ENCODE measurements at places on chromosomes 1 and 21. TPM values are rescaled to one million over a fixed set of nuclear protein-coding genes. Genes with fewer than 3 reads are reported as not detected.

- no peaks in the 10 kb centered on the region for H3K36me3 ChIP-seq
- peaks cover 26% of the 10 kb centered on the region for H3K27me3 ChIP-seq
- no peak overlapping the region for H3K4me3 ChIP-seq
- H3K27ac ChIP-seq, result no peak overlapping the region
- H3K4me1 ChIP-seq, result no peaks in the 10 kb centered on the region
These were observed 74.3 kb upstream of the VANGL1 start for GRCh38 chr1:115567431-115567830.

- H3K4me3 ChIP-seq, result no peak overlapping the region
- DNase-seq, result no peak
- no peak overlapping the region for H3K27ac ChIP-seq
- no peaks in the 10 kb centered on the region for H3K4me1 ChIP-seq
- H3K27me3 ChIP-seq, result no peaks in the 10 kb centered on the region
- no peaks in the 10 kb centered on the region for H3K36me3 ChIP-seq
These were observed 229.5 kb upstream of the USP24 start for GRCh38 chr1:55444667-55445066.

The NIBAN1 gene
- 7.8 TPM for polyA plus RNA-seq

The B3GALNT2 gene
- 3.5 TPM for polyA plus RNA-seq

The PANK4 gene
- polyA plus RNA-seq, result 13.8 TPM
